T-cell (primary cell): ENCODE measurements at places on chromosomes 13 and 19. TPM values are rescaled to one million over a fixed set of nuclear protein-coding genes. Genes with fewer than 3 reads are reported as not detected.

The CGB8 gene
- total RNA-seq = not detected

The ATP4B gene
- not detected for total RNA-seq

The DNAAF3 gene
- not detected for total RNA-seq

The ZNF560 gene
- total RNA-seq = not detected

The ZNF724 gene
- total RNA-seq = 6.0 TPM

The NALCN gene
- not detected for total RNA-seq

The TMPRSS9 gene
- not detected for total RNA-seq

DNA sequence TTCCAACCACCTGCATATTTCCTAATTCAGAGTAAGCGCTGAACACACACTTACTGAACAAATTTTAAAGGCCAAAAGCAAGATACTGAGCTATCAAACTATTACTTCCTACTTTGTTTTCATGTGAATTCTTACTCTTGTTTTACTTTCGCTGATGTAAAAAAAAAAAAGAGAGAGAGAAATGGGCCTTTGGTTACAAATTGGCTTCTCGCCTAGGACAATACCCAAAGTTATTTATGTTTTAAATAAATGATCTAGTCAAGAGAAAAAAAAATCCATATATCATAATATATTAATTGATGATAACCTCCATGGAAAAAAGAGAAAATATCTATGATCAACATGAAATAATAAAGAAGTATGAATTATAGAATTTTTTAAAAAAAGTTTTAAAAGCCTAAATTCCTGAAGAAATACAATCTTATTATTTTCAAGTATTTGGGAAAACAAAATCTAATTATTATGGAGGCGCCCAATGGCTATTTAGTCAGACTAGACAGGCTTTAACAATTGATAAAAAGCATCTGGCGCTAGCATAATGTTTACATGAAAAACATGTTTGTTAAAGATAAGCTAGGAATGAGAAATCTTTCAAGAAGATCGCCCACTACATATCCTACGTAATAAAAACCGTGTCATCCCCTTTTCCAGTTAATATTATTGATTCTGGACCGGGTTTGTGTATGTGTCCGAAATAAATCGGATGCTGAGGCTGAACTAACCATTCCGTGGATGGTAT, 9.0 kb downstream of the COL4A1 start:
- no peak for DNase-seq

DNA sequence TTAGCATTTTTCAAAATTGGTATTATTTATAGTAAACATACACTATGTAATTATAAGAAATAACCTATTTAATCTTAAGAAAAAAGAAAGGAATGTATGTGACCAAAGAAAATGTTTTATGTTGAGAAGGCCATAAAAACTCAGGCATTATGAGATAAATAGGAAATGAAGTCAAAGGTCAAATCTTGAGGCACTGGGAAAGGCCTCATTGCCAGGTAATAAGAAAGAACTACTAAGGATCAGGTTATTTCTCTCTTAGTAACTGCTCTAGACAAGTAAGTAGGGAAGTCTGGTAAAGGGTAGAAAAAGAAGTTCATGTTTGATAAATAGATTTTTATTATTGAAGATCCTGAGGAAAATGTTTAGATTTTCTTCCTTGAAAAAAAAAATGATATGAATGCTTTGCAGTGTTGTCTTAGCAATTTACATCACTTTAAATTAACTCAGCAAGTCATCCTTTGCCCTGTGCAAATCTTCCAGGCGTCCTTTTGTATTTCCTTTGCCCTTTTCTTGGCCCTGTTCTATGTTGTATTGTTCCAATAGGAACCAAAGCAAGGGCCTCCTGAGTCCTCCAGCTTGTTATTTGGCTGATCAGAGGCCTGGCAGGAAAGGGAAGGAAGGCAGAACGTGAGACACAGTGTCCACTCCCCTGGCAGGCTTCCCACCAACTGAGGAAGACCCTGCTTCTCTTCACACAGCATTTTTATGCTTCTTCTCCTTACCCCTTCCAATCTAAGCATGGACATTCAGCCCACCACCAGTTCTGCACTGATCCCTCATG, 260.4 kb upstream of the MIR17HG start:
- no peak for DNase-seq

GRCh38 chr19:35213663-35214632, 14.6 kb downstream of the FAM187B start:
- peak; percentile 72 for DNase-seq

DNA sequence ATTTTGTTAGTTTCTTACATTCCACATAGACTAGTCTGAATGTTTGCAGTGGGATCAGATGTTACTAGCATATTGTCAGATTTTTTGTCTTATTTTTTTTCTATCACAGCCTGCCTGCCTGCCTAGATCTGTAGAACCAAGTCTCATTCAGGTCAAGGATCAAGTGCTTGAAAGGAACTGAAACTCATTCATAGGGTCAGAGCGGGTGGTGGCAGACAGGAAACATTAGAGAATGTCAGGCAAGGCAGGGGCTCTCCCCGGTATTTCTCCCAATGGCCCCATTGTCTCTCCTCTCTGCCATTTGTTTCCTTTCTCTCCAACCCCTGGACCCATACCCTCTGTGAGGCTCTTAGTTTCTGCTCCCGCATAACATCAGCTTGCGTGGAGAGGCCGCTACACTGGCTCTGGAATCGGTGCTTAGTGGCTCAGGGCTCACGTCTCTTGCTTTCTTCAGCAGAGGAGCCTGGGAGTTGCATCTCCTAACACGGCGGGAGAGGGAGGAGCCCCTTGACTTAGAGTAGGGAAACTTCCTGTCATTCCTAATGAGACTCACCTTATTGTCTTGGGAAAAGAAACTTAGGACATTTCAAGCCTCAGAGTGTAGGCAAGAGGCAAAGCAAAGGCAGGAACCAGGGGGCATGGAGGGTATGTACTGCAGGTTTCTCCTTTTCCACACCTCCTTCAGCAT, 35.6 kb upstream of the SPATA13 start:
- no peak for DNase-seq

DNA sequence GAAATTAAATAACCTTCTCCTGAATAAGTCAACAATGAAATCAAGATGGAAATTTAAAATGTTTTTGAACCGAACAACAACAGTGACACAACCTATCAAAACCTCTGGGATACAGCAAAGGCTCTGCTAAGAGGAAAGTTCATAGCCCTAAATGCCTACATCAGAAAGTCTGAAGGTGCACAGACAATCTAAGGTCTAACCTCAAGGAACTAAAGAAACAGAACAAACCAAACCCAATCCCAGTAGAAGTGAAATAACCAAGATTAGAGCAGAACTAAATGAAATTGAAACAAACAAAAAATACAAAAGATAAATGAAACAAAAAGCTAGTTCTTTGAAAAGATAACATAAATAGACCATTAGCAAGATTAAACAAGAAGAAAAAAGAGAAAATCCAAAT, 9.0 kb downstream of the UGGT2 start:
- DNase-seq = no peak

GRCh38 chr13:107586216-107586615, 629.1 kb downstream of the LIG4 start:
- no peak for DNase-seq

- peak; percentile 73 for DNase-seq
Observed at GRCh38 chr19:7925171-7925851, 624 bp downstream of the CTXN1 start.

GRCh38 chr13:34413538-34414210, 528.4 kb upstream of the NBEA start:
- no peak for DNase-seq

- no peak for DNase-seq
Observed at GRCh38 chr13:26370553-26370952, 116.6 kb downstream of the CDK8 start.

DNA sequence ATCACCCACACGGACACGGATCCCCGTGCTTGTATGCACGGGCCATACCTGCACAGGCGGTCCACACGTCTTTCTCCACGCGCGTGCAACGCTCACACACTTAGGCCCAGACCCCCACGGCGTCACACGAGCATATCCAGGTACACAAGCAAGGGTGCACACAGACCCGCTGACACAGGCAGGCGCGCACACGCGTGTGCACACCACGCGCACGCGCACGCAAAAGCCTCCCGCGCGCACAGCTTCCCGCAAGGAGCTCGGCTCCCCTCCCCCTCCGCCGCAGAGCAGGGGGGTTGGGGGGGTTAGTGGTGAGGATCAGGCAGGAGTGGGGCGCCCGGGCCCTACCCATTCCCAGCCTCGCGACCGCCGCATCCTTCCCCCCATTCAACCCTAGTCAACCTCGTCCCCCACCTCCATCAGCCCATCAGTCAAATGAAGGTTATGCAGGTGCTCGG, 407 bp downstream of the RAB3A start:
- DNase-seq = no peak
